ENCODE measurements at places on chromosomes 6 and 20. TPM values are rescaled to one million over a fixed set of nuclear protein-coding genes. Genes with fewer than 3 reads are reported as not detected.

ZNF831 gene
- 0.99 TPM for polyA plus RNA-seq

SGK1 gene
- polyA plus RNA-seq = 91.3 TPM

AGER gene
- polyA plus RNA-seq = 7.8 TPM

TCF15 gene
- polyA plus RNA-seq = 2.0 TPM

PTGIS gene
- 30.3 TPM for polyA plus RNA-seq

AVP gene
- not detected for polyA plus RNA-seq

GCNT2 gene
- polyA plus RNA-seq = 12.8 TPM

PRND gene
- 147 TPM for polyA plus RNA-seq
